ENCODE measurements at places on chromosomes 6 and 20.

DNA sequence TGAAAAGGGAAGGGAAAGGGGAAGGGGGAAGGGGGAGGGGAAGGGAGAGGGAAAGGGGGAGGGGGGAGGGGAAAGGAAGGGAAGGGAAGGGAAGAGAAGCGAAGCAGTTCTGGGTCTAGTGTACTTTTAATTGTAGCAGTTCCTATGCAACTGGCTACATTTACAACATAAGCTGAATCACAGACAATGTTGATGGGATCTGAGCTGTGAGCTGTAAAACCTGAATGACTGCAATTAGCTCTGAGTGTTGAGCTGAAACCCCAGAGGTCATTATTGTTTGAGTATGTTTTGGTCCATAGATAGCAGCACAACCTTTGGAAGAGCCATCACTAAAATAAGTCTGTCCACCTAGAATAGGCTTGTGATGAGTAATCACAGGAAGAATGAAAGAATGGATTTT is 7.2 kb upstream of the ABHD12 start:
- no peak for DNase-seq

DNA sequence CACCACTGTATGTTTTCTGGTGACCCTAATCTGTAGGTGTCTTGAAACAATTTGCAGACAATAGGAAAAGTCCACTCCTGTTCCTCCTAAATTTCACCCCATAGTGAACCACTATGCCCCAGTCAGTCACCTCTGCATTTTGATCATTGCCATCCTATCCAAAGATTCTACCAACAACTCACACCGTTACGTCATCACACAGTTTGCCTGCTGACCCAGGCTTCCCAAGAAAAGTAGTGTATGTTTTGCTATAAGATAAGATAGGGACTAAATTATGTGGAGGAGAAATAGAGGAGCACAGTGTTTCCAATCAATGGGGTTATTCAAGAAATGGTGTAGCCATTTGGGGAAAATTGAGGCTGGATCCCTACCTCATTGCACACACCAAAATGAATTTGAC is 58.8 kb downstream of the GNAS start:
- DNase-seq, result no peak

- no peak for DNase-seq
Observed at GRCh38 chr20:63830841-63831588, at the start of gene ZBTB46. Gene ZBTB46 (minus strand): TSS chr20:63831264. CDS start chr20:63790757, 40,507 bp downstream.

- no peak for DNase-seq
Observed at GRCh38 chr6:78953798-78954197, 86.4 kb downstream of the IRAK1BP1 start.

GRCh38 chr20:36754656-36755222 is 8.8 kb upstream of the NDRG3 start:
- no peak for DNase-seq

- DNase-seq, result peak; percentile 29
Observed at GRCh38 chr6:119348096-119348747, 1.3 kb downstream of the MAN1A1 start.

DNA sequence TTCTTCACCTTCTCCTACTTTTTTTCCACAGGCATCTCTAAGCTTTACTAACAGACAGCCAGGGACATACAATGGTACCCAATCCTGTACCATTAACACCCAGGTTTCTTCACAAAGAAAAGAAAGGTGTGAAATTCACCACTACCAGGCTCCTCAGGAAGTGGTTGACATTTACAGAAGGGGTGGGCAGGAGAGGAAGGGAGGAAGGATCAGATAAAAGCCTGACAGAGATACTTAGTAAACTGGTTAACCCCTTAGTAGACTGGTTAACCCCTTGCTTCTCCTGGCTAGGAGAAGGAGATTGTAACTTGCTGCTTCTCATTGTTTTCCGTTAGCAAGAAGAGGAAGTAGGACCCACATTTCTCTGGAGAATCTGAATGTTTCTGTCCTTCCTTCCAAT is 7.2 kb downstream of the SAMD3 start:
- no peak for DNase-seq

DNA sequence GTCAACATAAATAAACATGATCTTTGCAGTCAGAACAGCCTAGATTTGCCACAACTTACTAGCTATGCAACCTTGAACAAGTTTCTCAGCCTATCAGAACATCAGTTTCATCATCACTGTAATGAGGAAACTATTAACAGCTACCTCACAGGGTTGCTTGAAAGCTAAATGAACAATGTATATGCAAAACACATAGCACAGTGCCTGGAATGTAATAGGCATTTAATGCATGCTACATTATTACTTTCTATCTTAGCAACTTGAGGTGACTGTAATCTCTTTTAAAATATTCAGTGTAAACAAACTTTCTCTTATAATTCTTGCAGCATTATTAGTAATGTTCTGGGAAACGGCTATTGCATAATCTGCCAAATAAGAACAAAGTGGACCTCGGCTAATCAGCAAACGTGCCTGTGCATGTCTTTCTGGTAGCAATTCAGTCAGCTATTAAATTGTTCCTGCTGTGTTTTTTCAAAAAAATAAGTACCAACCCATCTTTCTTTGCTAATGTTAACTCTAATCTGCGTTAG is 61.5 kb downstream of the SYNE1 start:
- no peak for DNase-seq

- DNase-seq, result peak; percentile 12
Observed at GRCh38 chr20:1301031-1301529, 27.9 kb downstream of the SDCBP2 start.

- DNase-seq, result no peak
Observed at GRCh38 chr6:162014069-162014811, 713.3 kb downstream of the PRKN start.

GRCh38 chr6:96899019-96899418 is 1.3 kb upstream of the NDUFAF4 start:
- DNase-seq, result no peak

DNA sequence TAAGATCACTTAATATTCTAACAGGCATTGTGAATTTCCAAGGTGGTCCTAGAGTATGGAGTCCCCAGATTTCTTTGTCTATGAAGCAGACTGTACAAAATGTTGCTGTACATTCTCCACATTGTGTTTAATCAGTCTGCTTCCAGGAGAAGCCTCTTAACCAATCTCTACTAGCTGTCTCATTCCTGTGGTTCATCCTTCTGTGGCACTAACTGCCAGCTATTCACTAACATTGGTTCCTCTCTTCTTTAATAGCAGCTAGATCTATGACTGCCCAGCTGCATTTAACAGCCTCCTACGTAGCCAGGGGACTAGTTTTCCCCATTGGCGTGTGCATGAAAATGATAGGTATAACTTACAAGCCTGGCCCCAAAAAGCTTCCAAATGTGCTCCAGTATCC is 395.4 kb downstream of the SAMD5 start:
- no peak for DNase-seq

DNA sequence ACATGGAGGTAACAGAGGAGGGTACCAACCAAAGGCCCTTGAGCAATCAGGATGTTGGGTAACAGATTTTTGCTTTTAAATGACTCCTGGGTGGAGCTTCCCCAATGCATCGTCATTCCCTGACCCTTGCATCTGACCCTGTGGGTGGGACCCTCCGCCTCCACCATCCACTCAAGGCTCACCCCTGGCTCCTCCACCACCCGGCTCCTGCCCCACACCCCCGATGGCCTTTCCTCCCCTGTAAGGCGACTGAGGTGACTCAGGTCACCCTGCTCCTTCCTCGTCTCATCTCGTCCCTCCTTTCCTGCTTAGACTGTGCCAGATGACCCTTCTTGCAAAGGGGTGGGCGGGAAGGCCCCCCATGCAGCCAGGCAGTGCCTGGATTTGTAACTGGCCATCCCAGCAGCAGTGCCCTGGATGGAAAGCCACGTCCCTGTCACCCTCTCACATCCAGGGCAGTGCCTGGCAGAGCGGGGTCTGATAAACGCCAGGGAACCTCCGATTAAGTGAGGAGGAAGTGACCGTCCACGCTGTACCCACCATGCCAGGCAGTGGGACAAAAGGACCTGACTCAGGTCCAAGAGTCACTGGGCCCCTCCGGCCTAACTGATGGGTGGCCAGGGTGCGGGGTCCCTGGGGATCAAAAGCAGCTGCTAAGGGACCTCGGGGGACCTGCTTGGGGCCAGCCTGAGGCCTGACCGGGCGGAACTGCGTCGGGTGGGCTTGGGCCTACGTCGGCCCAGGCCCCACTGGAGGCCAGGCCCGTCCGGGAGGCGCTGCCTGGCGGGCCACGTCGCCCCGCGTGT is 624 bp upstream of the NPEPL1 start:
- no peak for DNase-seq

DNA sequence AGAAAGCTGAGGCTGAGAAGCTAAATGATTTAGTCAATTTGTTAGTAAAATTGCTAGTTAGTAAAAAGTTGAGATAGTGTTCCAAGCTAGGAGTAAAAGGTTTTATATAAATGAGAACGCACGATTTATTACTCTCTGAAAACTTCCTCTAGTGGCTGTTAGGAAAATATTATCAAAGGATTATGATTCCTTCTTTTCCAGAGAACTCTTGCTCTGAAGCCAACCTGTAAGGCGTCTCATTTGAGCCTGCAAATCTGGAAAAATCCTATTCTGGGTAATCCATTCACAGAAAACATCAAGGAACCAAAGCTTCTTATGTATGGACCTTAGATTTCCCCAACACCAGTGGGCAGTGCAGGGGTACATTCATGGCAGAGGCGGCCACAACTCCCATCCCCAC is 252.7 kb downstream of the SOD2 start:
- no peak for DNase-seq

DNA sequence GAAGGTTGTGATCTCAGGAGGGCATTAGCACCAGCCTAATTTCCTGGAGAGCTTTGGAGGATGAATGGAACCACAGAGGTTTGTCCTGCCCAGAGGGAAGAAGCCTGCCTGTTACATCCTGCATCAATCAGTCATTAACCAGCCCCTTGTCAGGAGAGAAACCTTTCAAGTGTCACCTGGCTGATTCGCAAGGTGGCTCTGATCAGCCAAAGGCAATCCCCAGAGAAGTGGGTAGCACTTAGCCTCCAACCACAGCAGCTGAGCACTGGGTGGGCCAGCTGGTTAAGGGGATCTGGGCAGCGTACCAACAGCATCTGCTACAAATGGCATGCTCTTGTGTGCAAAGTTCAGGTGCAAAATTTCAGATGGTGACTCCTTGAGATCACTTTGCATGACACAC is 26.9 kb downstream of the ANKEF1 start:
- DNase-seq, result no peak

DNA sequence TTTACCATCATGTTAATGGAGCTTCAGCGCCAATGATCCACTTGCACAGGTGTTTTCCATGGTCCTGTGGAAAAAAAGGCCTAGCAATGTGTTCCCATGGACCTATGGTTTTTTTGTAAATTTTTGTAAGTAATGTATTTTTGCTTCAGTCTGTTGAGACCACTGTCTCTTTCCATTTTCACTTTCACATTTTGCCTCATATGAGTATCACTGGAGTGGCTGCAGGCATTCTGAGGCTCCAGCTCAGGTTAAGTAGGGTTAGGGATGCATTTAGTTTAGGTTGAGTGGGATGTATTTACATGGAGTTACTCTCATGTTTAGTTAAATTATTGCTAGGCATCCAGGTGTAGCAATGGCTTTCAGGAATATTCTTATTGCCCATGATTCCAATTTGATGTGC is 19.2 kb upstream of the LMBRD1 start:
- DNase-seq, result no peak

DNA sequence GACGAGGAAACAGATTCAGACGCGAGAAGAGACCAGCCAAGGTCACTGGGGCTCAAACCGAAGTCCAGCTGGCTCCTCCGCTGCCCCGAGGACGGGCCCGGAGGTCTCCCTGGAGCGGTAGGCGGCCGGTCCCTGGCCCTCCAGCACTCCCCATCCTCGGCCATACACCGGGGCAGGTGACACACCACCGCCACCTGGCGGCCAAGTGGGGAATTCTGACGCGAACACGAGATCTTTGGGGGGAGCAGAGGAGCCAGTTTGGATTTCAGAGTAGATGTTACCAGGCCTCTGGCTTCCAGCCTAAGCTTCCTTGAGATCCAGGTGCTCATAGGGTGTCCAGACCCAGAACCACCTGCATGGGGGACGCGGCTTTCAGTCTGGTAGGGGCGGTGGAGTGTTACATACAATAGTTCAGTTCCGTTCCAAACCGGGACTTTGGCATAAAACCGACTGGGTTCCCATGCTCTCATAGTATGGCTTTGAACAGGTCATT is 16.1 kb downstream of the BPIFB1 start:
- DNase-seq, result peak; percentile 60

DNA sequence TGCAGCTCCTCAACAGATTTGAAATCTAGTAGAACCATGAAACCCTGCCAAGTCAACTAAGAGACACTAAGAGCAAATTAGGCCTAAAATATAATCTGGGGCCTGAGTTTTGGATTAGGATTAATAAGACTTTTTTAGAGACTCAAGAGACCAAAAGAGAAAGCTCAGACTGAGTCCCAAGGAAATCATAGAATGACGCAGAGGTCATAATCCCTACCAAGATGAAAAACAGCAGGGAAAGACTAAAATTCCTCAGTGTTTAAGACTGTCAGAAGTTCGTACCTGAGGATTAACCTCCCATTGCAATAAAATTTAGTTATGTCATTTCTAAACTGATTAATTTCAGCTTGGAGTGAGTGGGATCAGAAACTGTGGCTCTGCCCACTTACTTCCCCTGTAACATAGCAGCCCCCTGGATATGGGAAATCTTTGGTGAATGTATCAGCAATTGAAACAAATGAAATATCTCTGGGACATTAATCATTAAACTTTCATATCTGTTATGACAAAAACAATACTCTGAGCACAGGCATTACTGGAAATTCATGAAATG is 200.3 kb downstream of the EDN1 start:
- DNase-seq, result no peak

DNA sequence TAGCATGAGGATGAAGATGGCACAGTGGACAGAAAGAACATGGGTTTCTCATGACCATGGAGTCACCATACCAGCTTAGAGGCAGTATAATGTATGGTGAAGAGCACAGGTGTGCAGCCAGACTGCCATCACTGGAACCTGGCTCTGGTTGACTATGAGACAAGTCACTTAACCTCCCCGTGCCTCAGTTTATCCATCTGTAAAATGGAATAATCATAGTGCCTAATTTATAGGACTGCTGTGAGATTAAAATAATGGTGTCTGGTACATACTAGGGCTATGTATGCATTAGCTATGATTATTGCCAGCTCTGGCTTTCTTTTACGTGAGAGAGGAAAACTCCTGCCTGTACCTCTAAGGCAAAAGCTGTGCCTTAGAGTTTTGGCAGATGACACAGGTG is 19.4 kb downstream of the SLC35B3 start:
- DNase-seq, result no peak

GRCh38 chr20:15316556-15316955 is 979.1 kb upstream of the FLRT3 start:
- DNase-seq, result no peak

DNA sequence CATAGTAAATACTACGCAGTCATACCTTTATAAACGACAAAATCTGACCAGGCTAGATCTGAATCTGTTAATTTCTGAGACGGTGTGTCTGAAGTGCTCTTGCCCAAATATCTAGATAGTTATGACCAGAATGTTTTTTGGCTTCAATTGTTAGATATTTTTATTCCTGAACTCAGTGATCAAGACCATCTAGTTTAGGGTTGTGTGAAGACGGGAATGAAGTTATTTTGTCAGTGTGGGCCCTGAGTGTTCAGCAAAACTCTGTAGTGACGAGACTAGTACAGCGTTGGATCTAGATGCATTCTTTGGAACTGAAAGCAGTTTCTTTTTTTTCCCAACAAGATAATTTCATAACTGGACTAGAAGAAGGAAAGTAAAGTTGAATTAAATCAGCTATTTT is 3.1 kb downstream of the STXBP5 start:
- DNase-seq, result no peak
